Cortex of kidney (tissue), 1 donor: ENCODE measurements at places on chromosomes 2 and 18.

GRCh38 chr2:187890690-187891089 is 336.5 kb upstream of the TFPI start:
- DNase-seq = no peak

- DNase-seq = no peak
Observed at GRCh38 chr2:190847504-190848081, 33.0 kb upstream of the GLS start.

DNA sequence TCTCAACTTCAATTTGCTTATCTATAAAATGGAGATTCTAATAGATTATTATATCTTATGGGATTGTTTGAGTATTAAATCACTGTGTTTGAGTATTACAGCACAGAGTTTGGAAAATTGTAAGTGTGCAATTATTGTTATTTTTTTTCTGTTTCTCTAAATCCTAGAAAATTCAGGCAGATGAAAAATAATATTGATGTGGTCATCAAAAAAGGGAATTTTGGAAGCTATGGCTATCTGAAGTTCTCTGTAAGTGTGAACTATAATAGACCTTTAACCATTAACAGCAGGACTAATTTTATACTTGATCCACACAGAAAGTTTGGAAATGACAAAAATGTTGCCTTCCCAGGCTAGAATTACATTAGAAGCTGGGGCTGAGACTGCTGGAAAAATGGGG is 393.2 kb downstream of the SUCLG1 start:
- DNase-seq = no peak

GRCh38 chr2:96602330-96602823 is 35.7 kb downstream of the KANSL3 start:
- DNase-seq = no peak

DNA sequence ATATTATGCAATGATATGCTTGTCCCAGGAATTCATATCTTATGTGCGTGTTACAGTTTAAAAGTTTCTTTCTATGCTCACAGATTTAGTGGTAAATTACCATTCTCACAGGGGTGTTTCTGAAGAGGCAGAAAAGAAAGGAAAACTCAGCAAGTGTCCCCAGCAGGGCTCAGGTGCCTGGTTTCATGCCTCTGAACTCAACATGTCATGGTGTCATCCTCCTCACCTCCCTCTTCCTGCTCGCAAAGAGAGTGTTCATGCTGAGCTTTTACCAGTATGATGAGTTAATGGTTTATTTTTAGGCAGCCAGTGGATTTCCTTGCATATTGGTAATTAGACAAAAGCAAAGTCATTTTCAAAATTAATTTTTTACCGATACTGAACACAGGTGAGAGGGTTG is 492.9 kb upstream of the ZEB2 start:
- DNase-seq = no peak
